ENCODE measurements at places on chromosomes 2 and 18. TPM values are rescaled to one million over a fixed set of nuclear protein-coding genes. Genes with fewer than 3 reads are reported as not detected.

CENPA gene
- 31.9 TPM for total RNA-seq

INO80D gene
- 7.4 TPM for total RNA-seq

UGT1A4 gene
- not detected for total RNA-seq

SCN7A gene
- 0.02 TPM for total RNA-seq

XDH gene
- total RNA-seq = 0.47 TPM

SPDYA gene
- 0.23 TPM for total RNA-seq

CD8B gene
- total RNA-seq = not detected

SLC11A1 gene
- 1.2 TPM for total RNA-seq

ATP8B1 gene
- 0.25 TPM for total RNA-seq

CD28 gene
- total RNA-seq = not detected

CFAP221 gene
- total RNA-seq = not detected

SLC38A11 gene
- not detected for total RNA-seq

RAB31 gene
- total RNA-seq = 66.9 TPM

PID1 gene
- total RNA-seq = 24.8 TPM

ZNF804A gene
- total RNA-seq = 4.3 TPM

CIB4 gene
- not detected for total RNA-seq

THUMPD2 gene
- 23.4 TPM for total RNA-seq

TNFRSF11A gene
- 0.87 TPM for total RNA-seq

LGALSL gene
- 13.3 TPM for total RNA-seq

NPHP1 gene
- 11.9 TPM for total RNA-seq

DSG4 gene
- not detected for total RNA-seq

BBS5 gene
- 5.4 TPM for total RNA-seq

GLS gene
- 90.4 TPM for total RNA-seq

ZNF521 gene
- not detected for total RNA-seq

ERICH2 gene
- not detected for total RNA-seq

RAB17 gene
- total RNA-seq = 0.55 TPM

CAPG gene
- total RNA-seq = 95.1 TPM

E2F6 gene
- total RNA-seq = 29.8 TPM

GALR1 gene
- not detected for total RNA-seq

GKN2 gene
- total RNA-seq = 1.6 TPM

APCDD1 gene
- total RNA-seq = not detected

LYPD6 gene
- 5.6 TPM for total RNA-seq

MOCOS gene
- 29.7 TPM for total RNA-seq

MC2R gene
- total RNA-seq = not detected

GPR155 gene
- total RNA-seq = 2.2 TPM

RUFY4 gene
- not detected for total RNA-seq

FAP gene
- not detected for total RNA-seq

SFT2D3 gene
- total RNA-seq = 7.4 TPM

NEURL3 gene
- not detected for total RNA-seq

TEX51 gene
- total RNA-seq = not detected

CLIP4 gene
- total RNA-seq = 78.5 TPM

IL36G gene
- total RNA-seq = not detected

CAVIN2 gene
- 121 TPM for total RNA-seq

NT5DC4 gene
- total RNA-seq = not detected

FOXI3 gene
- not detected for total RNA-seq

CHPF gene
- total RNA-seq = 52.4 TPM

GPBAR1 gene
- not detected for total RNA-seq

NDUFV2 gene
- 128 TPM for total RNA-seq

NCL gene
- total RNA-seq = 339 TPM

RTKN gene
- 15.7 TPM for total RNA-seq

PRADC1 gene
- total RNA-seq = 6.3 TPM

CDH7 gene
- 17.6 TPM for total RNA-seq

KRTCAP3 gene
- 1.0 TPM for total RNA-seq

MFSD2B gene
- total RNA-seq = 0.63 TPM

IL1RN gene
- total RNA-seq = not detected

BIRC6 gene
- 52.4 TPM for total RNA-seq

ACVR1 gene
- total RNA-seq = 13.9 TPM

ORC2 gene
- 28.4 TPM for total RNA-seq

All from NCI-H460 (cell line).